ENCODE measurements at places on chromosomes 3 and 15.

- DNase-seq: no peak
- no peaks in the 10 kb centered on the region for H3K36me3 ChIP-seq
- no peak overlapping the region for H3K27ac ChIP-seq
- no peak overlapping the region for H3K4me3 ChIP-seq
These were observed 46.5 kb downstream of the RPN1 start for GRCh38 chr3:128603811-128604775.

DNA sequence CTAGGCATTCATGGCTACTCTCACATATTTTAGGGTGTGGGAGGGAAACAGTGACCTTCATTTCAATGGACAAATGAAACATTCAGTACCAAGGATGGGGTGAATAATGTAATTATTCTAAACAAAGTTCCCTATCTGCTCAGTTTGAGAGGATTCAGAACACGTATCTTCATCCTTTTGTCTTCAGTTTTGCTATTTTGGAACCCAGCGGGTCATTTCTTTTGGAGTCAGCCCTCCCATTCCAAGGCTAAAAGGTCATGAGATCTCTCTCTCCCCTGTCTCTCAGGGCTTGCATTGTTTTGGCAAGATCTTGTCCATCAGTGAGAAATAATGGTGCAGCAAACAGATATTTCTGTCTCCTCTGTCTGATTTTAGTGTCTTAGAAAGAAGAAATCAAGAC lies 16.3 kb upstream of the GATM start:
- no peaks in the 10 kb centered on the region for H3K36me3 ChIP-seq
- peaks cover 21% of the 10 kb centered on the region for H3K4me1 ChIP-seq
- no peak overlapping the region for H3K4me3 ChIP-seq
- H3K27me3 ChIP-seq: no peaks in the 10 kb centered on the region
- DNase-seq: no peak

- no peak overlapping the region for H3K4me3 ChIP-seq
- peaks cover 24% of the 10 kb centered on the region for H3K4me1 ChIP-seq
- no peaks in the 10 kb centered on the region for H3K27me3 ChIP-seq
- H3K36me3 ChIP-seq: no peaks in the 10 kb centered on the region
- H3K27ac ChIP-seq: no peak overlapping the region
These were observed 66.1 kb upstream of the CCR4 start for GRCh38 chr3:32885283-32885901.

DNA sequence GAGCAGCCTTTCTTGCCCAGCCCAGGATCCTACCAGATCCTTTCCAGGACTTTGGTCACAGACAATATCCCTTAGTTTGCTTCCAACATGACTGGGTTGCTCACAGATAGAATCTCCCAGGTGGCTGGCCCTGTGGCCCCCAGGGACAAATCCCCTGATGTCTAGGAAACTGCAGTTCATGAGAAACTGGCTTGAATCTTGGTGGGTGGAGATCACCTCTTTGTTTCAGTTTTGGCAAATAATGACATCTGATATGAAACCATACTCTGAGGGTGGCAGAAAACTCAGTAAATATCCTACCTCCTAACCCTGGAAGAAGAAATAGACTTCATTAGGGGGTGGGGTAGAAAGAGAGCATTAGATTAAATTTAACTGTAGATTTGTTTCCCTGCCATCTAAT lies 44.1 kb upstream of the PFN2 start:
- H3K36me3 ChIP-seq: no peaks in the 10 kb centered on the region
- no peak overlapping the region for H3K27ac ChIP-seq
- no peaks in the 10 kb centered on the region for H3K27me3 ChIP-seq
- no peak for DNase-seq
- H3K4me1 ChIP-seq: no peaks in the 10 kb centered on the region

DNA sequence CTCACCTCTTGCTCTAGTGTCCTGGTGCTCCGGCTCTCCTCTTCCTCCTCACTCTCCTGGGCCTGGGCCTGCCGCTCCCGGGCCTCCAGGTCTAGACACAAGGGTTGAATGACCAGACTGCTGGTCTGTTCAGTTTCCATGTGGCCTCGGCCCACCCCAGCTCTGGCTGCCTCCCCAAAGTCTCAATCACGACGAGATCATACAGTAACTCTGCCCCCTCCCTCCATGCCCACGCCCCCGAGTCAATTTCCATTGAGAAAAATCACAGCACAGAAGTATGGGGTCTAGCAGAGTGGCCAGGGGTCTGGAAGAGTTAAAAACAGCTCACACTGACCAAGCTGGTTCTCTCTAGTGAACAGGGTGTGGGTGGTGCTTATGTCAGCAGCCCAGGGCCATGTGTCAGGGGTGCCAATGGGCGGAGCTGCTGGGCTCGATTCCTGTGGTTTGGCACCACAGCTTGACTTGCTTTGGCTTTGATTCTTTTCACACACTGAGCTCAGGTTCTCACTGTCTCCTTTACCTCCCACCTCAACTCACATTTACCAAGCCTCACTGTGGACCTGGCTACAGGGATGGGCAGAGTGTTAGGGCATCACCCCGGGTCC lies 6.9 kb downstream of the C15orf62 start:
- H3K27ac ChIP-seq: no peak overlapping the region
- peaks cover under 1% of the 10 kb centered on the region for H3K4me1 ChIP-seq

GRCh38 chr3:13275376-13276005 lies 144.6 kb downstream of the NUP210 start:
- no peak overlapping the region for H3K27ac ChIP-seq
- H3K36me3 ChIP-seq: no peaks in the 10 kb centered on the region
- H3K4me3 ChIP-seq: no peak overlapping the region
- no peaks in the 10 kb centered on the region for H3K4me1 ChIP-seq

DNA sequence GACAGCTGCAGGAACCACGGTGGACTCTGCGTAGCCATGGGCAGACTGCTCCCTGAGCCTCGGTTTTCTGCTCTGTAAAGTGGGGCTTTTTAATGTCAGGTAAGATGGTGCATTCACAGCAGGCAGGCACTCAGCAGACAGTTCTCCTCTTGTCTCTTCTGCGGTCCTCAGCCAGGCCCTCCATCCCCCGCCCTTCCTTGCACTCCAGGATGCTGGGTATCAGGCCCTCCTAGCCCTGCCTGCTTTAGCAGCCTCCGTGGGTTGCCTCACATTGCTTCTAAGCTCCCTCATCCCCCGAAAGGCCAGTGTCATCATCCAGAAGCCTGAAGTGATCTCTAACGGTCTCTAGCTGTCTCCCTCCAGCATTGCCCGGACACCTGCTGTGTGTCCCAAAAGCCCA lies 115.7 kb downstream of the WNT7A start:
- no peak overlapping the region for H3K4me3 ChIP-seq
- no peaks in the 10 kb centered on the region for H3K36me3 ChIP-seq
- no peaks in the 10 kb centered on the region for H3K27me3 ChIP-seq
- no peaks in the 10 kb centered on the region for H3K4me1 ChIP-seq

DNA sequence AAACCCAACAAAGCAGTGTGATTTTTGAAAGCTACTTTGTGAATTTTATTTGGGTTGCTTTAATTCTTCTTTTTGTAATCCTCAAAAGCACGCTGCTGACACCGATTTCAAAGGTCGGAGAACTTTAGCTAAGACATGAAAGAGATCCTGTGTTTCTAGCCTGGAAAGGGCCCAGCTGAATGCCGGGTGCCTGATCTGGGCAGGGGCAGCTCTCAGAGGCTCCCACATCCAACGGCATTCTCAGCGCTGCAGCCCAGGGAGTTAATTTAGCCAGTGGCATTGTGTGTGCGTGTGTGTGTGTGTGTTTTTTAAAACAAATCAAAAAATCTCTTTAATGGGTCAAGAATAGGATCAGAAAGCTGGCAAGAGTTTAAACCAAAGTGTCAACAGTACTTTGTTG lies 6.6 kb downstream of the RBP1 start:
- H3K27me3 ChIP-seq: no peaks in the 10 kb centered on the region
- peaks cover 3% of the 10 kb centered on the region for H3K4me1 ChIP-seq
- peak overlapping the region; percentile 79 for H3K27ac ChIP-seq

- no peaks in the 10 kb centered on the region for H3K4me1 ChIP-seq
- no peaks in the 10 kb centered on the region for H3K27me3 ChIP-seq
- no peak for DNase-seq
- no peak overlapping the region for H3K4me3 ChIP-seq
- no peak overlapping the region for H3K27ac ChIP-seq
These were observed 125.1 kb upstream of the SLC25A36 start for GRCh38 chr3:140816372-140817195.

- no peak overlapping the region for H3K27ac ChIP-seq
- H3K4me1 ChIP-seq: no peaks in the 10 kb centered on the region
- no peaks in the 10 kb centered on the region for H3K36me3 ChIP-seq
- no peak for DNase-seq
- no peak overlapping the region for H3K4me3 ChIP-seq
- no peaks in the 10 kb centered on the region for H3K27me3 ChIP-seq
These were observed 93.7 kb downstream of the RAD18 start for GRCh38 chr3:8869613-8870012.

DNA sequence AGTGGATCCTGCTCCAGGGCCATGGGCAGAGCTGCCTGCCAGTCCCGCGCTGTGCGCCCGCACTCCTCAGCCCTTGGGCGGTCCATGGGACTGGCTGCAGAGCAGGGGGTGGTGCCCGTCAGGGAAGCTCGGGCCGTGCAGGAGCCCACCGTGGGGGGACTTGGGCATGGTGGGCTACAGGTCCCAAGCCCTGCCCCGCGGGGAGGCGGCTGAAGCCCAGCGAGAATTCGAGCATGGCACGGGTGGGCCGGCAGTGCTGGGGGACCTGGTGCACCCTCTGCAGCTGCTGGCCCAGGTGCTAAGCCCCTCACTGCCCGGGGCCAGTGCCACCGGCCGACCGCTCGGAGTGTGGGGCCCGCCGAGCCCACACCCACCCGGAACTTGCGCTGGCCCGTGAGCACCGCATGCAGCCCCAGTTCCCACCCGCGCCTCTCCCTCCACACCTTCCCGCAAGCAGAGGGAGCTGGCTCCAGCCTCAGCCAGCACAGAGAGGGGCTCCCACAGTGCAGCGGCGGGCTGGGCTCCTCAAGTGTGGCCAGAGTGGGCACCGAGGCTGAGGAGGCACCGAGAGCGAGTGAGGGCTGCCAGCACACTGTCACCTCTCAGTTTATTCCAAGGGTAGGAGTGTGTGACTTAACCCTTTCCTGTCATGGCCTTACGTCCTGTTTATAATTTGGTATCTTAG lies 129.3 kb downstream of the TMEM108 start:
- no peaks in the 10 kb centered on the region for H3K36me3 ChIP-seq
- no peaks in the 10 kb centered on the region for H3K27me3 ChIP-seq
- H3K4me1 ChIP-seq: no peaks in the 10 kb centered on the region
- H3K27ac ChIP-seq: no peak overlapping the region

GRCh38 chr3:51393134-51393495 lies 2.0 kb downstream of the RBM15B start:
- no peaks in the 10 kb centered on the region for H3K27me3 ChIP-seq
- H3K4me3 ChIP-seq: no peak overlapping the region
- no peak for DNase-seq

DNA sequence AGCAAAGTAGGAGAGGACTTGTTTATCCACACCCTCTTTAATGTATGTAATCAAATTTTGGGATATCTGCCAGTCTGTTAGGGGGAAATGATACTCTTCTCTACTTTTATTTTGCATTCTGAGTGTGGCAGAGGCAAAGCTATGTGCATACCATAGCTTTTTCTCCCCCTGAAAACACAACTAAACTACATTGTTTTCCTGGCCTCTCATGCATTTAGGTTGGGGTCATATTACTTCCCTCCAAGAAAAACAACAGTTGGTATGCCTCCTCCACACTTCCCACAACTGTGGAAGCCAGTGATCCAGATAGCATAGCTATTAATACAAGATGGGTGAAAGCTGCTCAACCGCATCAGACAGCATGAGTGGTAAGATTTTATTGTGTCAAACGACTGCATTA lies 6.9 kb downstream of the RPL15 start:
- no peak for DNase-seq
- peaks cover 3% of the 10 kb centered on the region for H3K4me1 ChIP-seq
- H3K27me3 ChIP-seq: no peaks in the 10 kb centered on the region
- peaks cover 9% of the 10 kb centered on the region for H3K36me3 ChIP-seq
- H3K27ac ChIP-seq: no peak overlapping the region

GRCh38 chr3:122947738-122948137 lies 79.8 kb downstream of the SEMA5B start:
- H3K27ac ChIP-seq: no peak overlapping the region
- H3K4me3 ChIP-seq: no peak overlapping the region
- H3K4me1 ChIP-seq: no peaks in the 10 kb centered on the region
- H3K36me3 ChIP-seq: no peaks in the 10 kb centered on the region
- no peak for DNase-seq
- H3K27me3 ChIP-seq: no peaks in the 10 kb centered on the region

DNA sequence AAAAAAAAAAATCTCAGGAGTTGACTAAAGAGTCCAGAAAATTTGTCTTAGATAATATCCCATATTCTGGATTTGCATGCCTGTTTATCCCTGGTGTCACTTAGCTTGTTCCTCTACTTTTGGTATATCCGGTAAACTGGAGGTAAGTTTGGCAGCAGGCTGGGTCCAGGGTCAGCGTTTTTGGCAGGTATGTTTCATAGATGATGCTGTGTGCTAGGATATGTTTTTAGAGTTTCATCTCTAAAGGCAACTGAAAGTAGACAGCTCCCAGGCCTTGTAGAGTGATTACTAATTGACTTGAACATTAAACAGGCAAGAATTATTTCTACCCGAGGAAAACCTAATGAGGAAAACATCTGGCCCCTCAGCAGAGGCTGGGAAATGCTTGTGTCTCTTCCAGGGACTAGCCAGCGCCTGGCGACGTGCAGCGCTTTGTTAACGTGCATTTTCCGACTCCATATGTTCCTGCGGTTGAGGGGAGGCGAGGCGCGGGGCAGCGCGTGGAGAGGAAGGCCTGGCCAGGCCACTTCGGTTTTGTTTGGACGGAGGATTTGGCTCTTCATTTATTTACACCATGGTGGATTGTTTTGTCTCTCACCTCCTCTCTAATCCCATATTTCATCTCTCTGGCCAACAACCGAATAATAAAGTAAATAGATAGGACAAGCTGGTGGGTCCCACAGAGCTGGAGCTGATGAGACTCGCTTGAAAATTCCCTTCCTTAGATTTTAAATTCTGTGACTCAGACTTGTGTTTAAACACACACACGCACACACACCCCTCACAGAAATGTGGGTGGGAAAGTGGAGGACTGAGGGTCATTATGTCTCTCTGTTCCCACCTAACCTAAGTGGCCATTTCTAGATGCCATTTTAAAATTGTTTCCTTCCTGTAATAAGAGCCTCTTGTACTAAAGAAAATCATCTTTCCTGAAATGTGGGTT lies 65.3 kb downstream of the ASB7 start:
- no peaks in the 10 kb centered on the region for H3K27me3 ChIP-seq
- no peak for DNase-seq
- no peak overlapping the region for H3K4me3 ChIP-seq
- H3K36me3 ChIP-seq: no peaks in the 10 kb centered on the region

- no peak overlapping the region for H3K4me3 ChIP-seq
- no peak overlapping the region for H3K27ac ChIP-seq
- H3K27me3 ChIP-seq: no peaks in the 10 kb centered on the region
- no peaks in the 10 kb centered on the region for H3K4me1 ChIP-seq
These were observed 60.7 kb downstream of the EXOG start for GRCh38 chr3:38556640-38557358.

All from small intestine (tissue), 16 donors.